H7 (cell line): ENCODE measurements at places on chromosomes 16 and 17. TPM values are rescaled to one million over a fixed set of nuclear protein-coding genes. Genes with fewer than 3 reads are reported as not detected.
A peak's percentile ranks its signal among the peaks of the same experiment; 100 is the strongest.

DNA sequence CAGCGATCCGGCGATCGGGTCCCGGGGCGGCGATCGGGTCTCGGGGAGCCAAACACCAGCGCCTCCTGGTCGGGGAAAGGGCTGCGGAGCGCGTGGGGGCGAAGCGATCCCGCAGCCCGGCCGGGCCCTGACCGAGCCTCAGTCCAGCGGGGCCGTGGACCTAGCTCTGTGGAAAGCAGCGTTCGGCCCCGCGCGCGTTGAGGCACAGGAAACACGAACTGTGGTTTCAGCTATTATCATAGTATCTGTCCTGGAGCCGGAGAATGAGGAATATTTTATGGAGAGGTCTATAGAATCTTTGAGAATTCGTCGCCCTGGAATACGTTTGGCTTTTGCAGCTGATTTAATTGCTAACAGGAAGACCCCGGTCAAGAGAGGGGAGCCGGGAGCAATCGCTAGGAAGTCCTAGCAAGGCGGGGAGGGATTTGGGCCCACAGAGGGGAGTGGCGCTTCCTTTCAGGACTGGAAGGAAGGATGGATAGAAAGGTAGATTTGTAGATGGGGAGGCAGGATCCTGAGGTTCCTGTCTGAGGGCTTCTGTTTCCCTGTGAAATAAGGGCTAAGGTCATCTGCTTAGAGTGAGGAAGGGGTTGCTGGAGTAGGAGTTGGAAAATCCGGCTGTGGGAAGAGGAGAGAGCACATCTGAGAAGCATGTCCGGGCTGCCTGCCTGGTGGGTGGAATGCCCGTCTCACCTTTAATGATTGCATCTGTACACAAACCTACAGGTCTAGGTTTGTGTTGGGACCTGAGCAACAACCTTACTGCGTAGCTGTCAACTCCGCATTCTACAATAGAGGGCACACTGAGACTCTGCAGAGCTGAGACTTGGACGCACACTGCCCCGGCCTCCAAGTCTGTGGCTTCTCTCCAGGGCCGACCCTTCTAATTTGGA, 770 bp downstream of the CCNF start:
- no peak for DNase-seq

DNA sequence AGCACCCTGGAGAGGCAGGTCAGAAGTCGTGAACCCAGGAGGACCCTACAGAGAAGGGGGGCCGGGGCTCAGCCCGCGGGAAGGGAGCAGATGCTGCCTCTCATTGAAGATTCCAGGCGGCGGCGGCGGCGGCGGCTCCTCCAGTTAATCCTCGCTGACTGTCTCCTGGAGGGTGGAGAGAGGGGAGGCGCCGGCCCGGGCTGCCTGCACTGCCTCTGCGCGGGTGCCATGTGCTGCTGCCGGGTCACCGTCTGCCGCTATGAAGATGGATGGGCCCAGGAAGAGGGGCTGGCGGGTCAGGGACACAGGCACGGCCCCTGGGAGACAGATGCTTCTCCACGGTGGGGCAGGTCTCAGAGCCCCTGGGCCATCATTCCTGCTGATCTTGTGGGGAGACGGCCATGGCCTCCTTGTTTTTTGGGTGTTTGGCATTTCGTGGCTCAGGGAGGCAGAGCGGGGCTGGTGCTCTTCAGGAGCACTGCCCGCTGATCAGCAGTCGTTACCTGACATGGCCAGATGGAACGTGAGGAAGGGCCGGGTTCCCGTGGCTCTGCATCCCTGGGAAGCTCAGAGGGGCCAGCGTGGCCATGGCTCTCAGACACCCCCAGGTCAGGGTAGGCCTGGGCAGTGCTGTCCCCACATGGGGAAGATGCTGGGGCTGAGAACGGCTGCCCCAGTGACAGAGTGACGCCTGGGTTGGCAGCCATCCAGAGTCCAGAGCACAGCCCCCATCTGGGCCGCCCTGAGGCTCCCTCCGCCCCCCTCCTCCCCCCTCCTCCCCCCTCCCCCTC, 36.1 kb downstream of the GINS2 start:
- peak; percentile 80 for DNase-seq

DNA sequence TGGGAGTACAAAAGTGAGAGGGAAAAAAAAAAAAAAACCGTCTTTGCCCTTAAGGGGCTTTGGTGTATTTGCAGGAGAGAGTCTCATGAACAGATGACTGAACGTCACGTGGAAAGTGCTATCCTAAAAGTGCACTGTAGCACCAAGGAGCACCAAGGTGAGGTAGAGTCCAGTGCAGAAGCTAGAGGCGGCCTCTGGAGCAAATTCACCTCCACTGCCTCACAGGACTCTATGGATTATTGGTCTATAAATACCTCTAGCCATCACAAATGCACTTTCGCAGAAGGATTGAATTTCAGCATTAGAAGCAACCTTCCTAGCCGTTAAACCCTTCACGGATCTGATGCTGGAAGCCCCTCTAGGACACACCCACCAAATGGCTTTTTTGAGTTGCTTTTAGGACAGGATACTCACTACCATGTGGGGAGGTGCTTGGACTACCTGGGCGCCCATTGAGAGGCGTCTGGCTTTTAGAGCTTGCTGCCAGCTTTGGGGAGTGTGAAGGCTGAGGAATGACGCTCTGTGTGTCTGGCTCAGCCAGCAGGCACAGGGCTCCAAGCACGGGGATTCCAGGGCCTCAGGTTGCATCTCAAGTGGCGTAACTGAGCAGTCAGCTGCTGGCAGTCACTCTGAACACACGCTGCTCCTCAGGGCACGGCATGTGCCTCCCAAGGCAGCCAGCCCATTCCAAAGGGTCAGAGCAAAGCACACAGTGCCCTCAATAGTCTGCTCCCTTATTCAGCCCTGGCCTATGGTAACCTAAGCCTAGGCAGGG, 52.7 kb downstream of the CDRT4 start:
- DNase-seq = no peak

- DNase-seq = no peak
These were observed 6.6 kb upstream of the VASN start for GRCh38 chr16:4365014-4365406.

DNA sequence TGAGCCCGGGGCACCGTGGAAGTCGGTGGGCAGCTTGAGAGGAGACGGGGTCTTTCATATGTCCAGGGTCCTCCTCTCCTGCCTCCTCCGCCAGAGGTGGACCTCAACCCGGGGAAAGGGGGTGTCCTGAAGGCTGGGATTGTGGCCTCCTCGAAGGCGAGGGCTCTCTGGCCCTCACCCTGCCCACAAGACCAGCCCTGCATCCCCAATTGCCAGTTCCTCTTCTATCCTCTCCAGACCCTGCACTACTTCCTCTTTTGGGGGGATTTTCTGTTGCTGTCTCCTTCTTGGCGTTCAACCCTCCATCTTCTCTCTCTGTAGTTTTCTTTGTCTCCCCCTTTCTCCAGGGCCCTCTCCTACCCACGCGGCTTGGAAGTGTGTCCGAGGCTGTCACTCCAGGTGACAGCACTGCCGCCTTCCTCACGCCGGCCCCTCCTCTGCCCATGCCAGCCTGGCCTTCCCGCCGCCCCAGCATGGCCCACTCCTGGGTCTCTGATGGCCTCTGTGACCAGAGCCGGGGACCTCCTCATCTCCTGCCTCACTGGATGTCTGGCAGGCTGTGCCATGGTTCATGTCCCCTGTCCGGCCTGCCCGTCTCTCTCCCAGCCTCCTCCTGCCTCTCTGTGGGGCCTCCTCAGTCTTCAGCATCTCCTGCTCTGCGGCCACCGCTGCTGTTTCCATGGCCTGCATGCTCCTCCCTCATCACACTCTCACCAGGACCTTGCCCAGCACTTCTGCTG, 2.4 kb upstream of the ITGAX start:
- DNase-seq = peak; percentile 36

DNA sequence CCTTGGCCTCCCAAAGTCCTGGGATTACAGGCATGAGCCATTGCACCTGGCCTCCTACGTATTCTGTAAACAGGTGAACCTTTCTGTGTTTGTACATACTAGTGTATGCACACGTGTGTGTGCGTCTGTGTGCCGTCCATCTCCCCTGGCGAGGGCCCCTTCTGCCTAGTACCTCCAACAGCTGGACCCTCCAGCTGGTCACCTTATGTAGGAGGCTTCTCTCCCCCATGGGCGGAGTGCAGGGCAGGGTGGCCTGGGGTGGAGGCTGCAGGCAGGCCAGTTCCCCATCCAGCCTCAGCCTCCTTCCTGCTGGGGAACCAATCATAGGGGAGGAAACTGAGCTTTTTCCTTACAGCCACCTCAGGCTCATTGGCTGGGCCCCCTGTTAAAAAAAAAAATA, 24.4 kb upstream of the DOC2B start:
- no peak for DNase-seq

GRCh38 chr16:14344945-14345344, 273.8 kb downstream of the MRTFB start:
- DNase-seq = no peak

DNA sequence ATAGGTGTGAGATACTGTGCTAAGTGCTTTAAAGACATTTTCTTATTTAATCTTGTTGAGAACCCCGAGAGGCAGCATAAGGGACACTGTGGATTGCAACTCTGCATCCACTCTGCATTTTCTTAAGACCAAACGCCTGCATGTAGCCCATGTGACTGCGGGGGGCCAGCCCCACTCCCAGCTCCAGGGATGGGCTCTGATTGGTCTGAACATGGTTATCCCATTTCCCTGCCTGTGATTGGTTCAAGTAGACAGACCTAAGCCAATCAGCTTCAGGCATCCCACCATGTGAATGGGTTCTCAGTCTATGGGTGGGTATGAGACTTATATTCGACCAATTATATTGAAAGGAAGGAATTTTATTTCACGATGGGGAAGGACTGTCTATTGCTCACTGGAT, 33.2 kb upstream of the USP7 start:
- DNase-seq = peak; percentile 81

- peak; percentile 92 for DNase-seq
These were observed at the start of gene ACSF2 for GRCh38 chr17:50425682-50426471. Gene ACSF2, plus strand, starts transcription at chr17:50426218. Its CDS starts 44 bp downstream, at chr17:50426262.

Gene KCNAB3
- total RNA-seq = 0.37 TPM in 1 of 2 replicates, not detected in the other

Gene PRSS53
- 1.3 and 4.5 TPM in 2 replicates for total RNA-seq

Gene STUB1
- total RNA-seq = 85.3 and 115 TPM in 2 replicates

Gene CHST6
- total RNA-seq = 9.7 and 11.5 TPM in 2 replicates

Gene USP6
- 0.03 TPM in 1 of 2 replicates, not detected in the other for total RNA-seq
